Urinary bladder (tissue), 4 donors: ENCODE measurements at places on chromosomes 3 and 15.

GRCh38 chr15:80992441-80992840, 2.8 kb upstream of the MESD start:
- DNase-seq = no peak

DNA sequence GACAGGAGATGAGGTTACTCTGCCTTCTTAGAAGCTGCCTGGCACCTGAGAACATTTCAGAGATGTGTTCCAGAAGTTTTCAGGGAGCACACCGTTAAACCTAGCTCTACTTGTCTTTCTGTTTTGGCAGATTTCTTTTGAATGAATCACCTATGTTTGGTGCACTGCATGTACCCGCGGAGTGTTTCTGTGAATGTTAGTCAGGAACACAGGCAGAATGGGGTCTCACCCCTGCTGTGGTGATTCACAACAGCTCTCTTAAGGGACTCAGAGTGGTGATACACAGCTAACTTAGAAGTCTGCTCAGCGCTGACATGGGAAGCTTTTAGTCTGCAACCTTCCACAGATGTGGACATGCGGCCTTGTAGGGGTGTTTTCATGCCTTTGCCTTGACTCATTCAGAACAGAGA, 24.0 kb downstream of the TSEN2 start:
- DNase-seq = no peak

DNA sequence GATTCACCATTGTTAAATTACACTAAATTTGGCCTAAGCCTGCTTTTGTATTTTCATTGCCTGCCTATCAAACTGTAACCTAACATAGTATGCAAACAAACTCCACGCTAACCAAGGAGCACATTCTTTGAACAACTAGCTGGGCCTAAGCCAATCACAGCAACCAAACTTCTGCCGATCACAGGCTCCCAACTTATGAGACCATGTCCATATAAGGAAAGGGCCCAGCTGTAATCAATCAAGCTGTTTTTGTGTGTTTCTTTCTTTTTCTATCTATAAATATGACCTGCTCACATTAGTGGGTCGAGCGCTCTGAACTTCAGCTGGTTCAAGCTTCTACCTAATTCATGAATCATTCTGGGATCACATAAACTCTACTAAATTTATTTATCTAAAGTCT, 473.6 kb downstream of the SI start:
- DNase-seq = no peak

GRCh38 chr3:120636795-120637401, 40.8 kb downstream of the NDUFB4 start:
- no peak for DNase-seq

GRCh38 chr15:65571971-65572370, 39.0 kb downstream of the INTS14 start:
- no peak for DNase-seq

DNA sequence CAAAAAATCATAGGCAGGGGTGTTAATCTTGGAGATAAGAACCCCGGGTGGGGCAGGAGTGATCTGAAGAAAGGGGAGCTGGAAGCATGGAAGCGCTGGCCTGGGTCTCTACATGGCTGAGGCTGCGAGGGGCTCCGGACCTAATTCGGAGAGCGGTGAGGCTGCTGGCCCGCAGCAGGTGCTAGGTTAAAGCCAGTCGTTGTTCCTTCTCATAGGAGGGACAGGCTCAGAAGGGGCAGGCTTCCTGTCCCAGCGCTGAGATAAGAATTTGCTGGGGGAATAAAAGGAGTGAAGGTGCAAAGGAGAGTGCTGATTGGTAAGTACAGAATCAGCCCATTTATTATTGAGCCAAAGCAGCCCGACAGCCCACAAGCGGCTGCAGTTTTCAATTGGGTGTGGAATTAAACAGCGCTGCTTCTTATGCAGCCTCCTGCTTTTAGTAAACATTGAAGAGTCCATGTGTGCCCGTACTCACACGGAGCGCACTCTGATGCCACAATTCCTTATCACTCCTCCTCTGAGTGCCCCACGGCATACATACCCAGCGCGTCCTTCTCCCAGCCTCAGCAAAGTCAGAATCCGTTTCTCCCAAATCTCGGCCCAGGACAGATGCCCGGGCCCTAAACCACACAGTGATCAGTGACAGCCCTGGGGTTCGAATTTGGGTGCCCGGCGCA, 17.1 kb downstream of the CHST13 start:
- DNase-seq = no peak

DNA sequence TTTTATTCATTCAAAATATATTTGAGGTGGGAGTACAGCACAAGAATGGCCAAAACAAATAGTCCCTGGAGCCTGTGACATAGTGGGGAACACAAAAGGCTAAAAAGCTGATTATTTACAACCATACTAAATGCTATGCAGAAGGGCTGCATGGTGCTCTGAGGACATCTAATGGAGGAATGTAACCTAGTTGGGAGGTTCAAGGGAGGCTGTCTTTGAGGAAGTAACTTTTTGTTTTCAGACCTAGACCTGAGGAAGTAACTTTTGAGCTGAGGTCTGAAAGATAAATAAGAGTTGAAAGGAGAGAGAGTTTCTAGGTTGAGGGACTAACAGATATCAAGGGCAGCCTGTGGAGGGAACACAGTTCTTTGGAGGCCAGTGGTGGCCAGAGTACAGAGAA, 34.8 kb upstream of the RASA2 start:
- DNase-seq = no peak

DNA sequence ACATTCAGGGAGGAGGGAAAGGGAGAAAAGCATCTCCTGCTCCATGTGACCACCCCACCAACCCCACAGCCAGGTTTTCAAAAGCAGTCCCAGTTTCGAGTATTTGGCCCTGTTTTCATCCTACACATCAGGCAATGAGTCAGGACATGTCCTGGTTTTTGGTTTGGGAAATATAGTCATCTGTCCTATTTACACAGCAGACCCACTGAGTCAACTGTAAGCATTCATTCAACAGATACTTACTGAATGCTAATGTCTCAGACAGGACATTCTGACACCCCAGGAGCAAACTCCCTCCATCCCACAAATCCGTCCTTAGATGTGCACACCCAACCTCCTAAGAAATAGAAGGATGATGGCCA, 32.9 kb downstream of the IGDCC3 start:
- DNase-seq = no peak

GRCh38 chr3:103624271-103624670, 1189.5 kb downstream of the ZPLD1 start:
- DNase-seq = no peak

DNA sequence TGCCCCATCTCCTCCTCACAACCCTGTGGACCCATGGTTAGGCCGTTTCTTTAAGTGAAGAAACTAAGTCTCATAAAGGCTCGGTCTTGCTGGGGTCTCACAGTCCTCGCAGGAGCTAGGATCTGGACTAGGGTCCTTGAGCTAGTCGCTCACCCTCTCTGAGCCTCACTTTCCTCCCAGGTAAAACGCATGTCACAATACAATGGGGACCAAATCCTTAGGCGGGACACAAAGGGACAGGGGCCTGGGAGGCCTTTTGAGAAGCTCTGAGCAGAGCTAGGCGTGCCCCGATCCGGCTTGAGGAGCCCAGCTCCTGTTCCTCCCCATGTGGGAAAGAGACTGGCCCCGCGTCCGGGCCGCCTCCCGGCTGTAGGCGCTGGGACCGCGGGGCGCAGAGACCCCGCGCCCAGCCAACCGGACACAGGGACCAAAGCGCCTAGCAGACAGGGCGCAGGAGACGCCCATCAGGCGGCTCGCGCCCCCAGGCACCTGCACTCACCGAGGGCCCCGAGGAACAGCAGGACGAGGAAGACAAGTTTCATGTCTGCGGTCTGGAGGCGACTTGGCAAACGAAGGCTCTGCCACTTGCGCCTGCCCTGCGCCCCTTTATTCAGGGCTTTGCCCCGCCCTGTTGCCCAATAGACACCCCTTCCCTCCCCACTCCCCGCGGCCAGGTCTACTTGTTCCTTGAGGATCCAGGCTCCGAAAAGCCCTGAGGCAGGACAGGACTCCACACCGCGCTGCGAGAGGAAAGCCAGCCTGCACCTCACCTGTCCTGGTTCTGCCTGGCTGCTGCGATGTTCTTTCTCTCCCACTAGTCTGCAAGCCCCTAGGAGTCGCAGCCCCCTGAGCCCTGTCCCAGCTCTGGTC, at the start of gene LTF:
Gene LTF, minus strand, starts transcription at position 580 of the 870 bp plus-strand sequence. Its CDS starts 38 bp downstream, at position 542.
- DNase-seq = no peak

DNA sequence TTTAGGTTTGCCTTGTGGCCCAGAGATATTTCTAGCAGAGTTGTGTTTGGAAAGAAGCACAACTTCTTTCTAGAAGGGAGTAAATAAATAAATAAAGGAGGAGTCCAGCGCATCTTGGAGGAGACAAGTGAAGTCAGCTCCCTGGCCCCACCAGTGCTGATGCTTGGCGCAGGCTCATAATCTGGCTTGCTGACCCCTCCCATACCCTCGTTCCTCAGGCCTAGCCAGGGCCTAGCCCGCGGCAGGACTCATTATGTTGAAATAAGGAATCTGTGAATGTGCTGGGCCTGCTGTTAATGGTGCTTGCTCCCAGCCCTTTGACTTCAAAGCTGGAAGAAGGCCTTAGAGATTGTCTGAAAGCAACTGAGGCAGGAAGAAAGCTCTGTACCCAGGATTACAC, 3.1 kb downstream of the ZNF710 start:
- DNase-seq = no peak

DNA sequence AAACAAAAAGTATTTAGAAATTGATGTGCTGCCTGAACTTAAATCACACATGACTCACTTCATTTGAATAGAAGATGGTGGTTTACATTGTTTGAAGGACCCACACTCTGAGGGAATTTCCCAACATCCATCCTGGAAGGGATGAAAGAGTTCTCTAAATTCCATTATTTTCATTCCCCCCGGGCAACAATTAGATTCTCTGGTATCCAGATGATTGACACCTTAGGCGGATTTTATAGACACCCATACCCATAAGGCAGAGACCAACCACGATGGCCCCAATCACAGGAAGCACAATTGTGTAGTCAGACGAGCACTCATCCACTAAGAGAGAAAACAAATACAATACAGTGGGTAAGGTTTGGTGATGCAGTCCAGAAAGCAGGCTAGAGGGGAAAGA, 24.6 kb upstream of the MCCC1 start:
- DNase-seq = no peak

DNA sequence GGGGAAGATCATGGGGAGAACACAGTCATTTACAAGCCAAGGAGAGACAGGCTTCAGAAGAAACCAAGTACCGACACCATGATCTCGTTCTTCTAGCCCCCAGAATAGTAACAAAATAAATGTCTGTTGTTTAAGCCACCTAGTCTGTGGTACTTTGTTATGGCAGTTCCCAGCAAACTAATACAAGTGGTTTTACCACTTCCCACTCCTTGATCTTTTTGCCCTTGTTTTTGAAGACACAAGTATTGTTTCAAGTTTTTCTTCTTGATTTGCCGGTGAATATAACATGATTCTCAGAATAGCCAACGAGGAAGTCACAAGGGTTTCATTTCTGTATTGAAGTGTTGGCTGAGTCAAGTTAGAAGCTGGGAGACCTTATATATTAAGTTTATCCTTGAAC, 220.3 kb downstream of the SOX2 start:
- DNase-seq = no peak

DNA sequence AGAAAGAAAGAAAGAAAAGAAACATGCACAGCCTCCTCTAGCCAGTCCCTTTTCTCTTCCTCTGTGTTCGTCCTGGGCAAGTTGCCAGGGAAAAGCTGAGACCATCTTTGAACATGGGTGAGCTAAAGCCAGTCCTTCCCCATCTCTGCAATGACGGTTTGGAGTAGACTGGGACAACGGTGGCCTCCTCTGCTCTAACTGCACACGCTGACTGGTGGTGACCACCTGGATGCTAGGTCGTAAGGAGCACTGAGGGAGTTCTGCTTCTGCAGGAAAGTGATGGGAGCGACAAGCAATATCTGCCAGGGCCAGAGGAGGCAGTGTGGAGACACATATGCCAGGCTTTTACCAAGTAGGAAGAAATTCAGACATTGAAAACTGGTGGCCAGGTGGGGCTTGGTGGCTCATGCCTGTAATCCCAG, 111.7 kb downstream of the NUP210 start:
- no peak for DNase-seq

- no peak for DNase-seq
Observed at GRCh38 chr15:34470091-34470490, 32.5 kb upstream of the GOLGA8A start.

GRCh38 chr3:161793194-161793930, 296.8 kb downstream of the OTOL1 start:
- no peak for DNase-seq

- DNase-seq = no peak
Observed at GRCh38 chr15:25171856-25172687, 217.3 kb downstream of the SNRPN start.

- no peak for DNase-seq
Observed at GRCh38 chr15:83207009-83207659, 489 bp downstream of the HDGFL3 start.

GRCh38 chr3:28206479-28206878, 34.9 kb upstream of the CMC1 start:
- DNase-seq = no peak

DNA sequence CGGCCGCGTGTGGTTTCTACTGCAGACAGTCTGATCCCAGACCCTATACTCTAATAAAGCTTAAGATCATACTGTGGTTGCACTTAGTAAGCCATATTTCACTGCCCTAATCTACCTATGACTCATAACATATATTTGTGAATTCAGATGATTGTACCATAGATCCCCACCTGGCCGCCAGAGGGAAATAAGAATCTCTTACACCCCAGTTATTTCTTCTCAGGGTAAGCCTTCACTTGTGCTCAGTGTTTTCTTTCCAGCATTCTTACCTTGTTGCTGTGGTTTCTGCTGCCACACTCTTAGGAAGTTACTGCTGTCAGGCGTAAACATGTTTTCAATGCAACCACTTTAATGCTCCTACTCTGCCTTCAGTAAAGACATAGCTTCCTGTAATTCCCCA, 105.9 kb downstream of the B3GALNT1 start:
- DNase-seq = no peak

- DNase-seq = no peak
Observed at GRCh38 chr3:56838448-56838847, 36.7 kb upstream of the ARHGEF3 start.

- DNase-seq = no peak
Observed at GRCh38 chr3:50610181-50610971, 1.2 kb downstream of the CISH start.

GRCh38 chr3:17672506-17672905, 69.9 kb downstream of the TBC1D5 start:
- no peak for DNase-seq

- no peak for DNase-seq
Observed at GRCh38 chr15:88725305-88726210, 77.7 kb upstream of the ACAN start.

- DNase-seq = no peak
Observed at GRCh38 chr3:143185401-143185800, 65.8 kb downstream of the CHST2 start.

DNA sequence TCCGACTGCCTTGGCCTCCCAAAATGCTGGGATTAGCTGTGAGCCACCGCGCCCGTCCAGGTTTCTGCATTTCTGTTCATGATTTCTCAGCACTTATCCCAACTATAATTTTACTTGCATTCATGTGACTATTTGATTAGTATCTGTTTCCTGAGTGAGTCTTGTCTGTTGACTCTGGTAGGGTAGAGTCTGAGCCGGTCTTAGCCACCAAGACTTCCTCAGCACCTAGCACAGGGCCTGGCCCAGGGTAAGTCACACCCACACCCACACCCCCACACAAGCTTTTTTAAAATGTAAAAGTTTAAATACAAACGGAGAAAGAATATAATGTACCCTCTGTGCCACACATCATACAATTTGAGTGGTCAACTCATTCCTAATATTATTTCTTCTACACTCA, 3.1 kb upstream of the SPATA12 start:
- DNase-seq = no peak

- DNase-seq = no peak
Observed at GRCh38 chr3:52694528-52695189, 8.8 kb downstream of the GNL3 start.
